ENCODE measurements at places on chromosomes 1 and 21. TPM values are rescaled to one million over a fixed set of nuclear protein-coding genes. Genes with fewer than 3 reads are reported as not detected.
A peak's percentile ranks its signal among the peaks of the same experiment; 100 is the strongest.

GRCh38 chr1:164958982-164959768 lies 397.3 kb downstream of the LMX1A start:
- DNase-seq: no peak

DNA sequence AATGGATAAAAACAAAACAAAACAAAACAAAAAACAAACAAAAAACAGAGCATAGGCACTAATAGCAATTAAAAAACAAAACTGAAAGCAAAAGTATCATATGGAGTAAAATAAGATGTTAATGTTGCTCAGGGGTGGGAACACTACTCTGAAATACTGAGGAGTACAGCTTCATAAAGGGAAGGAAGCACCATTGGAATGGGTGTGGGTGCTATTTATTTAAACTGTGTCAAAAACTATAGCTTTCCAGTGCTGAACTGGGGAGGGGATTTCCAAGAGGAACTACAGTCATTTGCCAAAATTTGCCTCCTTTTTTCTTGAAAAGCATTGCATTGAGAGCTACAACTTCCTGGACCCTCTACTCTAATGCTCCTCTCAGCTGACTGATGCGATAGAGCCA lies 40.0 kb downstream of the SPTA1 start:
- no peak for DNase-seq

Gene DCST1
- not detected for total RNA-seq

- DNase-seq: no peak
These were observed 238.1 kb downstream of the HMCN1 start for GRCh38 chr1:185972096-185972850.

Gene TNNT2
- 74.9 TPM for total RNA-seq

Gene USF1
- 66.4 TPM for total RNA-seq

DNA sequence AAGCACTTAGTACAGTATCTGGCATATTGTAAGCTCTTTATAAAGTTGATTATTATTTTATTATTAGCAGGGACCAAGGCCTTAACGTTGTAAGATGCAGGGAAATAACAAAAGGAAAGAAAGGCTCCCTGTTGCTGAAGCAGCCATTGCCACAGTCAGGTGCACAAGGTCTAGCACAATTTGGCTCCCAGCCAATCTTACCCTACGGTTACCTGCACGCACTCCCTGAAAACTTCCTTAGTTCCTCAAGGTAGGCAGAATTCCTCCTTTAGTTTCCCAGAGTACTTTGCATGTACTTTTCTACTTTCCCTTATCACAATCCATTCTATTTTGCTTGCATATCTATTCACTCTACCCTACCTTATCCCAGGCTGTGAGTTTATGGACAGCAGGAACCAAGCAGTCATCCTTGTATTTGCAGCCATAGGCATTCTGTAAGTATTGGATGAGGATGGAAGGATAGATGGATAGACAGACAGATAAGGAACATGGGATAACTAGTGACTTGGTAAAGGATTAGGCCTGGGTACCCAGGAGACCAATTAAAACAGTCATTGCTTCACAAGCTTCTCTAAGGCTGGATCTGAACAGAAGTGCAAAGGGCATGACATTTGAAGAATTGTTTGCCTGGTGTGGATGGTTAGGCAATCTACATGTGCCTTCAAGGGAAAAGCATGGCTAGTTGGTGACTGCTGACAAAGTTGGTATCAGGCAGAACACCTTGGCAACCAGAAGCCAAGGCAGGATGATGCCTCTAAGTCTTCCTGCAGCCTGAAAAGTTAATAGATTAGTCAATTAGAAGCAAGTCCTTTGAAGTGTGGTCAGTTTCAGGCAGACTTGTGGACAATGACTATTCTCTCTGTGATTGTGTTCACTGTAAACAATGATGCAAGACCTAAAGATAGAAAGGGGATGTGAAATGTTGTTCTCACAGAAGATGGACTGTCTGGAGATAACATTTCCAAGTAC lies 20.8 kb upstream of the JAK1 start:
- DNase-seq: no peak

GRCh38 chr1:65108025-65108642 lies 39.9 kb upstream of the AK4 start:
- DNase-seq: no peak

Gene FYB2
- not detected for total RNA-seq

- peak; percentile 98 for DNase-seq
These were observed at the start of gene TRIM45 for GRCh38 chr1:117121589-117122329. TSS of gene TRIM45 (minus strand) at chr1:117121749. CDS start at chr1:117121201, 548 bp downstream.

GRCh38 chr21:36698981-36699545 lies at the start of gene SIM2:
TSS of gene SIM2 (plus strand) at chr21:36699115. CDS start at chr21:36699747, 632 bp downstream.
- DNase-seq: no peak

- no peak for DNase-seq
These were observed 29.7 kb upstream of the PLCH2 start for GRCh38 chr1:2446394-2446793.

Gene FH
- total RNA-seq: 97.5 TPM

- no peak for DNase-seq
These were observed 281.8 kb downstream of the BARHL2 start for GRCh38 chr1:90435351-90435750.

GRCh38 chr1:162285149-162285561 lies 91.5 kb downstream of the SPATA46 start:
- peak; percentile 9 for DNase-seq

- no peak for DNase-seq
These were observed 112.3 kb downstream of the OMA1 start for GRCh38 chr1:58434181-58434580.

Gene TRIM46
- total RNA-seq: 0.79 TPM

DNA sequence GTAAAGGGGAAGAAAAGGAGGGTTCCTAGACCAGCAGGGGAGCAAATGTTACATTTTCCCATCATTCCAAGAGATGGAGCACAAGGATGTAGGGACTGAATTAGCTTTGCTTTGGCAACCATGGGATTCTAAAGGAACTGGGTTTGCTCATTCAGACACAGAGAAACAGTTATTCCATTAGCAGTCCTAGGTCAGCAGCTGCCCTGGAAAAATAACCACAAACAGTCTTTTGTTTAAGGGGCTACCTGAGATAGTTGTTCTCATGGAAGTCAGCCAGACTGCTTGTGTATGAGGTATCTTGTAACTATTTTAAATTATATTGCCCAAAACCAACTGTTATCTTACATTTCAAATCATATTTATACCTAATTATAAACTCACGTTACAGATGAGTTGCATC lies 58.4 kb upstream of the VCAM1 start:
- DNase-seq: peak; percentile 58

DNA sequence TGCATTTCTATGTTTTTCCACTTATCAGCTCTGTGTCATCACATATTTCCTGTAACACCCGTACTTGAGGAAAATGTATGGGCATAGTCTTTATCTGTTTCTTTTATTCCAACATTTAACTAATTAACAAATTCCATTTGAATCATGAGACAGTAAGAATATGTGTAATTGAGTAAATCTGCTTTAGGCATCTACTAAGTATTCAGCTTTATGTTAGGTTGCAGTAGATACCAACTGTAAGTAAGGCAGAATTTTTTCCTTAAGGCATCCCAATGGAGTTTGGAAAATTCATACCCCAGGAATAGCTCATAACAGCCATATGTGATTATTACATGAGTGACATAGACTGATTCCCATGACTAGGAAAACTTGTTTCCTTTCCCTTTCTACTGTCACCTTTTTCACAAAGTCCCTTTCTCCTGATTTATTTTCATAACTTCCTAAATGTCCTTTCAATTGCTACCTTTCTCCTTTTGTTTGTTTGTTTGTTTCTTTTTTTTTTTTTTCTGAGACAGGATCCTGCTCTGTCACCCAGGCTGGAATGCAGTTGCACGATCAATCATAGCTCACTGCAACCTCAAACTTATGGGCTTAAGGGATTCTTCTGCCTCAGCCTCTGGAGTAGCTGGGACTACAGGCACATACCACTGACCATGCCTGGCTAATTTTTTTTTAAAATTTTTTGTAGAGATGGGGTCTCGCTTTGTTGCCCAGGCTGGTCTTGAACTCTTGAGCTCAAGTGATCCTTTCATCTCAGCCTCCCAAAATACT lies 59.8 kb upstream of the CACYBP start:
- no peak for DNase-seq

GRCh38 chr1:209063767-209064659 lies 519.5 kb upstream of the CAMK1G start:
- DNase-seq: no peak

Gene C1orf210
- not detected for total RNA-seq

Gene CCDC30
- total RNA-seq: 0.40 TPM

- DNase-seq: peak; percentile 89
These were observed 112.5 kb downstream of the USH2A start for GRCh38 chr1:216310776-216311175.

Gene RNF220
- total RNA-seq: 89.4 TPM

Gene FGR
- total RNA-seq: not detected

GRCh38 chr1:39380036-39380435 lies 111.4 kb upstream of the BMP8A start:
- DNase-seq: no peak

Gene HSD11B1
- not detected for total RNA-seq

Measured in SJCRH30 (cell line).